ENCODE measurements at places on chromosomes 16 and 17. TPM values are rescaled to one million over a fixed set of nuclear protein-coding genes. Genes with fewer than 3 reads are reported as not detected.

DNA sequence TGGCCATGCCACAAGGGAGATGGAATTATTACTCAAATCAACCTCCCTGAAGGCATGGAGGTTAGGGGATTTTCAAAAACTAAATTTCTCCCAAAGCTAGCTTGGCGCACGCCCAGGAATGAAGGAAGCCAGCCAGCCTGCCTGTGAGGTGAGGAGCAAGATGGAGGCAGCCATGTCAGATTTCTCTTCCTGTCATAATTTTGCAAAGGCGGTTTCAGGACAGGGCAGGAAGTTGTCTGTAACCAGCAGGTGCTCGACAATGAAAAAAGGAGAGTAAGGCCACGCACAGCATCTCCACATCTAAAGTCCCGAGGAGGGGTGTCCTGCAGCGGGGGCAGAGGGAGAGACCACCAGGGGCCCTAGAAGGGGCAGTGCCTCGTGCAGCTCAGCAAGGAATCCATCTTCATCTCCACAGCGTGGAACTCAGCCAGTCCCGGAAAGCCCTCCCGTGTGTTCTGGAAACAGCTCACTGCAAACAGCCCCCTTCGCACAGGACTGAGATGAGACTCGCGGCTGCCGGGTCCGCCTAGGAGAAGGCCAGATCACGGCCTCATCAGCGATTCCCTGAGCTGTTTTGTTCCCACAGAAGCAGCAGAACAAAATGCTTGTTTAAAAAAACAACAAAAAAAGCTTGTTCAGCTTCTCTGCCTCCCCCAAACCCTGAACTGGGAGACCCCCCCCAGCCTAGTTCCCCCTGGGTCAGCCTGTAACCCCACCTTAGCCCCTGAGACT, 47.8 kb downstream of the SLC7A5 start:
- no peaks in the 10 kb centered on the region for H3K36me3 ChIP-seq
- no peak overlapping the region for H3K4me3 ChIP-seq
- peaks cover 63% of the 10 kb centered on the region for H3K4me1 ChIP-seq
- no peak for DNase-seq

GRCh38 chr16:11307639-11308492, 26.7 kb upstream of the PRM1 start:
- no peaks in the 10 kb centered on the region for H3K27me3 ChIP-seq
- DNase-seq = no peak
- no peaks in the 10 kb centered on the region for H3K36me3 ChIP-seq
- peaks cover 84% of the 10 kb centered on the region for H3K4me1 ChIP-seq
- no peak overlapping the region for H3K4me3 ChIP-seq

- no peaks in the 10 kb centered on the region for H3K27me3 ChIP-seq
- no peak overlapping the region for H3K4me3 ChIP-seq
- H3K4me1 ChIP-seq = peaks cover 13% of the 10 kb centered on the region
- DNase-seq = no peak
Measured at GRCh38 chr17:55322453-55322985, 57.8 kb downstream of the HLF start.

GRCh38 chr17:39556423-39556822, 51.3 kb downstream of the NEUROD2 start:
- no peak overlapping the region for H3K4me3 ChIP-seq
- no peaks in the 10 kb centered on the region for H3K4me1 ChIP-seq
- H3K27me3 ChIP-seq = no peaks in the 10 kb centered on the region

GRCh38 chr17:41049110-41049509, 2.0 kb upstream of the KRTAP2-1 start:
- H3K27ac ChIP-seq = peak overlapping the region; percentile 19
- H3K4me3 ChIP-seq = no peak overlapping the region
- DNase-seq = peak; percentile 63
- H3K27me3 ChIP-seq = no peaks in the 10 kb centered on the region

DNA sequence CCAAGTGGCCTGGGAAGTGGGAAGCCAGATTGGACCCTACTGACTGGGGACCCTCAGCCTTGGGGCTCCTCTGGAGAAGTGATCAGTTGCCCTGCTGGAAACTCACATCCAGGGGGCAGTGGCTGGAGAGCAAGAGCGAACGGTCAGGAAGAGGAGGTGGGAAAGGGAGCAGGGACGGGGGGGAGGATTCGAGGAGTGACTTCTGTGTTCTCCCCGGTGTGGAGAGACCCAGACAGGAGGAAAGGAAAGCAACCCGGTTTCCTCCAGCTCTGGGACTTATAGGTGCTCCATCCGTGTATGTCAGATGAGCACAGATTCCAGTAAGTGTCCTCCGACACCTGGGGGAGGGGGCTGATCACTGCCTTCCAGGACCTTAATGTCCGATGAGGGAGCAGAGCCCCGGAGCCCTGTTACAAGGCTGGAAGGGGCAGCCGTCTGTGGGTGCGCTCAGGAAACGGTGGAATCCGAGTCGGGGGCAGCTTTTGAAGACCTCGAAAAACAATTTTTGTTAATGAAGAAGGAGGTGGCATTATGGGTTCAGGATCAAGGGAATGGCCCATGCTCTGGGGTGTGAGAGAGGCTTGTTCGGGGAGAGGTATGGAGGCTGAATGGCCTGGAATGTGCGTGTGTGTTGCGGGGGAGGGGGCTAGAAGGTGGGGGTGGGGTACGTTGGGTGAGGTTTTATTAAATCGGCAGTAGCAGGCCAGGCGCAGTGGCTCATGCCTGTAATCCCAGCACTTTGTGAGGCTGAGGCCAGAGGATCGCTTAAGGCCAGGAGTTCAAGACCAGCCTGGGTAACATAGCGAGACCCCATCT, 34.8 kb upstream of the NDRG4 start:
- H3K27me3 ChIP-seq = peaks cover 11% of the 10 kb centered on the region
- peaks cover 16% of the 10 kb centered on the region for H3K4me1 ChIP-seq
- H3K27ac ChIP-seq = no peak overlapping the region

DNA sequence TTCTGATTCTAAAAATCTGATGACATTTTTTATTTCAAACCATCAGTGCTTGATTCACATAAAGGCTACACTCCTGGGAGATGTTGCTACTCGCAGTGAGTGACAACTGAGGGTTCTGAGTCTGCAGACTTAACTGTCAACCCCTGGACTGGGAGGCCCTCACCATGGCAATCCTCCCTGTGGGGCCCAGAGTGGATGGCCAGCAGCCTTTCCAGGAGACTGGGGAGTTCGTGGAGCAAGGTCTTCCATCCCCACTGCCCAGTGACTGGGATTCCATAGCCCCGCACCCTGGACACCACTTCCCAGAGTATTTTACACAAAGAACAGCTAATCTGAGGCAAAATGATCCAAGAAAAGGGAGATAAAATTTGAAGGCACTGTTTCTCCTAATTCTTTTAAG, 59.3 kb downstream of the CREBBP start:
- H3K27ac ChIP-seq = no peak overlapping the region
- H3K36me3 ChIP-seq = 0 out of 3 replicates have a peak, but pooled peaks cover 9% of the 10 kb centered on the region
- H3K4me3 ChIP-seq = no peak overlapping the region

DNA sequence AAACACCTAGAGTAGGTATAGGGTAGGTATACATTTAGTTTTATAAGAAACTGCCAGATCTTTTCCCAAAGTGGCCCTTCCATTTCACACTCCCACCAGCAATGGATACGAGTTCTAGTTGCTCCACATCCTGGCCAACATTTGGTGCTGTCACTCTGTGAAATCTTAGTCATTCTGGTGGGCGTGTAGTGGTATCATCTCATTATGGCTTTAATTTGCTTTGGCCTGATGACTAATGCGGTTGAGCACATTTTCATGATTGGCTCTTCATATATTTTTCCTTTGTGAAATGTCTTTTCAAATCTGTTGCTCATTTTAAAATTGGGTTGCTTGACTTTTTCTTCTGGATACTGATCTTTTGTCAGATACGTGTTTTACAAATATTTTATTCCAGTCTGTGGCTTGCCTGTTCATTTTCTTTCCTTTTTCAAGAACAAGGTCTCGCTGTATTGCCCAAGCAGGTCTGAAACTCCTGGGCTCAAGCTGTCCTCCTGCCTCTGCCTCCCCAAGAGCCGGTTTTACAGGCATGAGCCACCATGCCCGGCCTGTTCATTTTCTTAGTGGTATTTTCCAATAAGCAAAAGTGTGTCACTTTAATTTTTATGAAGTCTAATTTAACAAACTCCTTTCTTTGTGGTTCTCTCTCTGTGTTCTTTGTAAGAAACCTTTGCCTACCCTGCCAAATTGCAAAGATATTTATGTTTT, 192.4 kb downstream of the SEC14L1 start:
- H3K36me3 ChIP-seq = peaks cover 10% of the 10 kb centered on the region
- DNase-seq = no peak
- peaks cover 31% of the 10 kb centered on the region for H3K4me1 ChIP-seq
- no peaks in the 10 kb centered on the region for H3K27me3 ChIP-seq
- no peak overlapping the region for H3K4me3 ChIP-seq

GRCh38 chr16:23597003-23597756, 1.1 kb upstream of the NDUFAB1 start:
- peak; percentile 71 for DNase-seq
- H3K4me3 ChIP-seq = 0 out of 2 replicates have a peak overlapping the region, but pooled peaks have one; percentile 98
- peaks cover 28% of the 10 kb centered on the region for H3K4me1 ChIP-seq
- H3K27ac ChIP-seq = peak overlapping the region; percentile 80
- peaks cover 5% of the 10 kb centered on the region for H3K27me3 ChIP-seq
- H3K36me3 ChIP-seq = peaks cover 13% of the 10 kb centered on the region

DNA sequence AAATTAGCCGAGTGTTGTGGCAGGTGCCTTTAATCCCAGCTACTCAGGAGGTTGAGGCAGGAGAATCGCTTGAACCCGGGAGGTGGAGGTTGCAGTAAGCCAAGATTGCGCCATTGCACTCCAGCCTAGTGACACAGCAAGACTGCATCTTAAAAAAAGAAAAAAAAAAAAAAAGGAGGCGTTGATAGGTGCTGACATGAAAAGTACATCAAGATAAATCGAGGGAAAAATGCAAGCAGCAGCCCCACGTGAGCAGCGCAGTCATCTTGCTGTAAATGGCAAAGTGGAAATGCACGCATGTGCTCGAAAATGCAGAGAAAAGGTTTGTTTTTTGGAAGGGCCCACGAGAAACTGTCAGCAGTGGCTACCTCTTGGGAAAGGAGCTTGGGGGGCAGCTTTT, 20.9 kb downstream of the MXRA7 start:
- no peaks in the 10 kb centered on the region for H3K27me3 ChIP-seq
- no peak overlapping the region for H3K4me3 ChIP-seq
- DNase-seq = no peak
- peaks cover 2% of the 10 kb centered on the region for H3K36me3 ChIP-seq

DNA sequence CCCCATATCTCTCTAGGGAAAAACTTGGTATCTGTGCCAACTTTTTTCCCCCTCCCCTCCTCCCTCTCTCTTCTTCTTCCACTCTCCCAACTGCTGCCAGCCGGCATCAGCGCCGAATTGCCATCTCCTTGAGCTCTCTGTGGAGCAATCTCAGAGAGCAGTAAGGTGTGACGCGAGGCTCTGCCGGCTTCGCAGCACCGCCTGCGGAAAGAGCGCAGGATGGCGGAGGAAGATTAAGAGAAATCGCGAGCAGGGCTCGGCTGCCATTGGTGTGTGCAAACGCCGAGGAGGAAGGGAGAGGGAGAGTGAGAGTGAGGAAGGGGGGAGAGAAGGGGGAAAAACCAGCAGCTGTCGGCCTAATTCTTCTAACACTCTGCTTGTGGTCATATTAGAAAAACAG, 44.2 kb downstream of the NEUROD2 start:
- no peak overlapping the region for H3K27ac ChIP-seq
- no peak for DNase-seq
- no peak overlapping the region for H3K4me3 ChIP-seq
- H3K27me3 ChIP-seq = no peaks in the 10 kb centered on the region
- no peaks in the 10 kb centered on the region for H3K36me3 ChIP-seq

DNA sequence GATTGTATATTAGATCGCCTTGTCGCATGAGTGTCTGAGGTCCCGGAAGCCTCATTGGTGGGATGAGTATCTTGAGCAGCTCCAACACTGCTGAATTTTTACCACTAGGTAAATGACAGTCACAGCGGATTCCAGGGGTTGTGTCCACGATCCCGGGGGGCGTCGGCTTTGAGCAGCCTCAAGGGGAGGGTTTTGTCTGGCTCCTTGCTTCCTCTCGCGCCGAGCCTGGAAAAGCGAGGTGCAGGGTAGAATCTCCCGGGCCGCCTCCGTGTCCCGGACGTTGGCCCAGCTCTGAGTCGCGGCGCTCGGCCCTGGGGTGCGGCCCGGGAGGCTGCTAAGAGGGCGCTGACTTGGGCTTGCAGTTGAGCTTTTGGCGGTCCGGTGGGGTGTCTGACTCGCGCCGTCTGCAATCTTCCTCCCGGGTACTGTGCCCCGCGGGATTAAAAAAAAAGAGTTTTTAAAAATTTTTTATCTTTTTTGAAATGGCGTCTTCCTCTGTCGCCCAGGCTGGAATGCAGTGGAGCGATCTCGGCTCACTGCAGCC, 4.5 kb downstream of the OR1F1 start:
- H3K4me1 ChIP-seq = peaks cover 48% of the 10 kb centered on the region
- no peak overlapping the region for H3K27ac ChIP-seq
- no peaks in the 10 kb centered on the region for H3K27me3 ChIP-seq
- DNase-seq = no peak
- no peaks in the 10 kb centered on the region for H3K36me3 ChIP-seq
- no peak overlapping the region for H3K4me3 ChIP-seq

The EPOP gene
- 37.8 TPM for total RNA-seq

DNA sequence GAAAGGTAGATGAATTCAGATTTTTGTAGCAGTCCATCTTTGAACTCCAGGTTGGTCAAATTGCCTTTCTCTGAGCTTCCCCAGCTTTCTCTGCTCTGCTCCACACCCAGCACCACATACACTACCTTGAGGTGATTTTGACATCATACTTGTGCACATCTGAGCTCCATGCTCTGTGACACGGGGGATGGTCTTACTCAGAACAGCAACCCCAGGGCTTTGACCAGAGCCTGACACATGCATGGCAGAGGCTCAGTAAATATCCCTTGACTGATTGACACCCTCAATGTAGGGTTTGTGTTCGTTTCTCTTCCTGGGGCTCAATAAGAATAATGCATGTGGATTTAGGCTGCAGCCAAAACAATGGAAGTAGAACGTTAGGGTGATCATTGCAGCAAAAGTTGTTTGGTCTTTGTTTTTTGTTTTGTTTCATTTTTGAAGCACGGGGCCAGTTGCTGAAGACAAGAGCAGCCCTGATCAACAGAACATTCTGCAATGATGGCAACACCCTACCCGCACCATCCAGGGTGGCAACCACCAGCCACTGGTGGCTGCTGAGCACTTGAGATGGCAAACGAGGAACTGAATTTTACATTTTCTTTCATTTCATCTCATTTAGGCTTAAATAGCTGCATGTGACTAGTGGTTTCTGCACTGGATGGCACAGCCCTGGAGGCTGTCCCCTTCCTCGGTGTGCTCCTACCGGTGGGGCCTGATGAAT, 224.8 kb upstream of the TNRC6C start:
- 0 out of 2 replicates have a peak, but pooled peaks cover 5% of the 10 kb centered on the region for H3K4me1 ChIP-seq
- H3K36me3 ChIP-seq = no peaks in the 10 kb centered on the region
- no peak for DNase-seq
- peaks cover 66% of the 10 kb centered on the region for H3K27me3 ChIP-seq
- no peak overlapping the region for H3K4me3 ChIP-seq

The KRT28 gene
- total RNA-seq = not detected

DNA sequence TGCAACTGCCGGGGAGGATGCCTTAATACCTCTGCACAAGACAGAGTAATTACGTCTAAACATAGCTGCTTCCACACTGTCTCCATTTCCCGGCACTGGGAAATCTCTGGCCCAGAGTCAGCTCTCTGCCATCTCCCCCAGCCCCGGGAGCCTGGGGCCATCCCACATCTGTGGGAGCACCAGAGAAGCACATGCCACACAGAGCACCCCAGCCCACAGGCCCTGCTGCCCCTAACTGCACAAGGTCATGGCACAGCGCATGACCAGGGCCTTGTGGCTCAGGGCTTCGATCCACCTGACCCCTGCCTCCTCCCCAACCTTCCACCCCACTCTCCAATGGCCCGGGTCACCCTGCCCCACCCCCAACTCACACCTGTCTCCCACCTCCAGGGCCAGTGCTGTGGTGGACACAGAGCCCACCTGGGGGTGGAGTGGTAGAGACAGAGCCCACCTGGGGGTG, 36.6 kb upstream of the RBFOX3 start:
- no peak overlapping the region for H3K27ac ChIP-seq
- no peaks in the 10 kb centered on the region for H3K36me3 ChIP-seq
- peaks cover 4% of the 10 kb centered on the region for H3K27me3 ChIP-seq
- DNase-seq = no peak
- no peak overlapping the region for H3K4me3 ChIP-seq
- H3K4me1 ChIP-seq = no peaks in the 10 kb centered on the region
